Fibroblast of villous mesenchyme (primary cell): ENCODE measurements at places on chromosomes 11 and 22. TPM values are rescaled to one million over a fixed set of nuclear protein-coding genes. Genes with fewer than 3 reads are reported as not detected.

Gene HEPN1
- not detected in 2 replicates for total RNA-seq

Gene FOSL1
- 18.0 and 41.0 TPM in 2 replicates for total RNA-seq

Gene RHOD
- 12.5 and 13.9 TPM in 2 replicates for total RNA-seq

Gene NAALADL1
- 23.7 and 27.4 TPM in 2 replicates for total RNA-seq

Gene CCDC73
- total RNA-seq, result not detected in 2 replicates

Gene DBX1
- total RNA-seq, result not detected in 2 replicates

Gene TAGLN
- 4,185 and 5,577 TPM in 2 replicates for total RNA-seq

Gene GDPD4
- 0.43 and 0.64 TPM in 2 replicates for total RNA-seq

Gene OR8K1
- not detected in 2 replicates for total RNA-seq

Gene LGALS1
- 3,707 and 5,728 TPM in 2 replicates for total RNA-seq

Gene PRRG4
- total RNA-seq, result under 0.01 TPM in 2 replicates

Gene ZNF214
- total RNA-seq, result 2.6 and 3.2 TPM in 2 replicates

Gene PDE2A
- total RNA-seq, result under 0.01 TPM in 2 replicates

Gene DRD2
- total RNA-seq, result not detected in 2 replicates
